Astrocyte (in vitro differentiated cells and primary cell): ENCODE measurements at places on chromosomes 6 and 20.
A peak's percentile ranks its signal among the peaks of the same experiment; 100 is the strongest.

- DNase-seq, result no peak
Observed at GRCh38 chr20:63525971-63526370, 5.4 kb downstream of the PPDPF start.

- DNase-seq, result no peak
Observed at GRCh38 chr6:31573239-31574105, 1.4 kb downstream of the LTA start.

GRCh38 chr20:49562311-49563014 lies 5.5 kb downstream of the PTGIS start:
- DNase-seq, result peak; percentile 89

GRCh38 chr6:132236744-132237143 lies 164.5 kb downstream of the MOXD1 start:
- DNase-seq, result peak; percentile 50

GRCh38 chr6:129440691-129441090 lies 269.3 kb downstream of the ARHGAP18 start:
- peak; percentile 72 for DNase-seq

GRCh38 chr6:138036111-138036510 lies 71.1 kb downstream of the PERP start:
- no peak for DNase-seq
